Stimulated activated CD4-positive, alpha-beta T cell treated with anti-CD3 and anti-CD28 coated beads, Interleukin-2, amount 100 ng/mL, for 24 hours (primary cell): ENCODE measurements at places on chromosomes 12 and 14.

- DNase-seq: no peak
Measured at GRCh38 chr12:76002598-76003354, 28.8 kb downstream of the PHLDA1 start.

- DNase-seq: no peak
Measured at GRCh38 chr12:114767084-114767760, 83.2 kb upstream of the TBX3 start.

- DNase-seq: no peak
Measured at GRCh38 chr12:111046896-111047295, 126.5 kb upstream of the MYL2 start.

GRCh38 chr14:96536807-96537206 is 34.6 kb downstream of the PAPOLA start:
- DNase-seq: no peak

GRCh38 chr14:65976761-65977404 is 509.3 kb upstream of the CCDC196 start:
- DNase-seq: no peak

DNA sequence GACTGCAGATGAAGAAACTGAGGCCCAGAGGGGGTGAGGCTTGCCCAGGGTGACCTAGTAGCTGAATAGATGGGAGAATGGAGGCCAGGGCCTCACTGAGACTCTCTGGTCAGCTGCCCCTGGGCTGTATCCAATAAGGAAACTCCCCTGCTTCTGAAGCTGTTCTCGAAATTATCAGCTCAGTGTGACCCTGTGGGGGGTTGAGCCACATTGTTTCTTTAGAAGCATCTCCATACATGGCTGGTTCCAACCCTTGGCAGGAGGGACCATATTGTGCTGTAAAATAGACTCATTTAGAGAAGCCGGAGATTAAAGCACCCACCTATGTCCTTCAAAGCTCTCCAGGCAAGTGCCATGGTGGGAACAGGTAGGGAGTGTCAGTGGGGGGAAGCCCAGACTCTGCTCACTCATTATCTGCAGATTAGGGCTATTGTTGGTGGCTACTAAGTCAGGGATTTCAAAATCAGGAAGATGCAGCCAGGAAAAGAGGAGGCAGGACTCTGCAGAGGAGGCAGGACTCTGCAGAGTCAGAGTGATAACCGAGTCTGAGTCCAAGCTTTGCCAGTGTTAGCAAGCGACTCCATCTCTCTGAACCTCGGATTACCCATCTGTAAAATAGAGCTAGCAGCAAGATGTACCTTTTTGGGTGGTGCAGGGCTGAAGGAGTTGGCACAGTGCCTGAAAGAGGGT is 3.5 kb downstream of the SERPINA5 start:
- no peak for DNase-seq

DNA sequence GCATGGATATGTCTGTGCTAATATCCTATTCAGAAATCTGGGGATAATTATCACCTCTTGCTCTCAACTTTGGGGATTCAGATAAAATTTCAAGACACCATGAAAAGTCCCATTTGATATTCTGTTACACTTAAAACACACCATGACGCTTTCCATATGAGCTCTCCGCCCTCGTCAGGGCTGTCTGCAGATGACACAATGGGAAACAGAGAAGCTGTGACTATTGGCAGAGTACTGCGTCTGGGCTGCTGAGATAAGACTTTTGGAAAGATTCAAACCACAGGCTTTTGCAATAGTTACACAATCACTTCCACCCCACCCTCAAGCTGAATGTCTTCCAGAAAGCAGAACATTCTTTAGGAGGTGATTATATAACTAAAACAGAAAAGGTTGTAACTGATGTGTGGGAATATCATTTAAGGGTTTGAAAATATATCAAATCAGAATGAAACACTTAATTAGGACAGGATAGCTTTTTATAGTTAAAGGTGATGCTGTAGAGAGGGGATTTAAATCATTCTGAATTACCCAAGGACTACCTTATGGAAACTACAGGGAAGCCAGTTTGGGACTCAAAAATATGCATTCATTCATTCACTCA is 75.3 kb upstream of the TMPO start:
- no peak for DNase-seq

DNA sequence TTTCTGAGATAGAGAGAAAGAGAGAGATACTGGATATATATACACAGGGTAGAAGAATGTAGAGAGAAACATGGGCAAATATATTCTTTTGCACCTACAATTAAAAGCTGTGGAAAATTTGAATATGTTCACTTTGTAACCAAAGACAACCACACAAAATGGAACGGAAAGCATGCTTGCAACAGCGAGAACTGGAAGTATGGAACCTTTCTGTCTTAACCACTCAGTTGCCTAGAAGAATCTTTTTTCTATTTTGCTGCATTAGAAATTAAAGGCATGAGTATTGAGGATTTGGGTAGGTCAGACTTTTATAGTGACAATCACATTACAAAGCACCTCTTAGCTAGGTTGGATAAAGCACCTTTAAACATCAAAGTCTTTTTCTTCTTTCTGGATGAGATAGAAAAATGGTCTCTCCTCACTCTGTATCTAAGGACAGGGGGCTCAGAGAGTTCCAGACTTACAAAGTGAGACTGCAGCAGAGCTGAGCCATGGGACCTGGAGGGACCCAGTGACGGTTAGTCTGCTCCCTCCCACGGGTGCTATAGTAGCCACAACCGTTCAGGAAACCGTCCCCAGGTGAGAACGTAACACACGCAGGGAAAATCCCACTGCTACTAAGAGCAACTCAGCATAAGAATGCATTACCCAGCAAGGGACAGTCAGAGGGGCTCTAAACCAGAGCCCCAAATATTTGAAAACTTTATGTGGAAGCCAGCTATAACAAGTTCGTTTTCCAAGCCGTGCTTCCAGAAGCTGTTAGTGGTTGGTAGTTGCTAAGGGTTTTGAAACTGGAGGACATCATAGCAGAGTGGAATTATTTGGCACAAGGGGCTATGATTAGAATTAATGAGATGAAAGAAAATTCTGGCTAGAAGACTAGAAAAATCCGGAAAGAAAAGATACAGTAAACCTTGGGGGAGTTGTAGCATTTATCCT is 97.1 kb downstream of the DAD1 start:
- no peak for DNase-seq

DNA sequence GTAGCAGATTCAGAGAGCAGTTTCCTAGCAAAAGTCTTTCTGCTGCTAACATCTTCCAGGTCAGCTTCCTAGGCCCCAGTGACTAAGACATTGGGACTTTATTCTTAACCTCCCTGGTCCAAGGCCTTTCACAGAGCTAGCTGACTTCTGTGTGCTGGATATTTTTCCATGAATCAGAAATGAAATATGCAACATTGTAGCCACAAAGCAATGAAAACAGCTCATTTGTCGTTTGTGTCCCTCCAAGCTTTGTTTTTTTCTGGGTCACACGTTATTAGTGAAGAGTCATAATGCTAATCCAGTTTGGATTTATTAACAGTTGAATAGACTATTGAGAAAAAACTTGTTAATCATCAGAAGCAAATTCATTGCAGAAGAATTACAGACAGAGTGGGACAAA is 82.4 kb downstream of the ARF6 start:
- no peak for DNase-seq

DNA sequence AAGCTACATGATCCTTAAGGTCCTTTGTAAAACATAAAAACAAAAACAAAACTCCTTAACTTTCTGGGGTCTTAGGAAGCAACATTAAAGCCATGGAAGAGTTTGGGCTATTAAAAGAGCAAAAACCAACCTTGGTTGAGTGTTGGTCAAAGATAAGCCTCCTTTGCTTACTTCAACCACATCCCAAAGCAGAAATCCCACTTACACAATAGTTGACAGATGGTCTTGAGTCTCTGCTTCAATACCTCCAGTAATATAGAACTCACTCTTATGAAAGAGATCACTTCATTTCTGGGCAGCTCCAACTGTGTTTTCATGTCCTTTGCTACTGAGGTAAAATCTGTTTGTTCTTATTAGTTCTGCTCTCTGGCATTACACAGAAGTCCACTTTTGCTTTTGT is 125.8 kb downstream of the SLC38A4 start:
- DNase-seq: no peak

GRCh38 chr12:6528539-6529235 is 5.6 kb upstream of the GAPDH start:
- no peak for DNase-seq

- no peak for DNase-seq
Measured at GRCh38 chr12:43277651-43278540, 274.1 kb downstream of the ADAMTS20 start.

GRCh38 chr14:59123975-59124374 is 64.5 kb upstream of the DAAM1 start:
- no peak for DNase-seq

GRCh38 chr14:100117026-100117425 is 42.4 kb downstream of the DEGS2 start:
- DNase-seq: no peak

DNA sequence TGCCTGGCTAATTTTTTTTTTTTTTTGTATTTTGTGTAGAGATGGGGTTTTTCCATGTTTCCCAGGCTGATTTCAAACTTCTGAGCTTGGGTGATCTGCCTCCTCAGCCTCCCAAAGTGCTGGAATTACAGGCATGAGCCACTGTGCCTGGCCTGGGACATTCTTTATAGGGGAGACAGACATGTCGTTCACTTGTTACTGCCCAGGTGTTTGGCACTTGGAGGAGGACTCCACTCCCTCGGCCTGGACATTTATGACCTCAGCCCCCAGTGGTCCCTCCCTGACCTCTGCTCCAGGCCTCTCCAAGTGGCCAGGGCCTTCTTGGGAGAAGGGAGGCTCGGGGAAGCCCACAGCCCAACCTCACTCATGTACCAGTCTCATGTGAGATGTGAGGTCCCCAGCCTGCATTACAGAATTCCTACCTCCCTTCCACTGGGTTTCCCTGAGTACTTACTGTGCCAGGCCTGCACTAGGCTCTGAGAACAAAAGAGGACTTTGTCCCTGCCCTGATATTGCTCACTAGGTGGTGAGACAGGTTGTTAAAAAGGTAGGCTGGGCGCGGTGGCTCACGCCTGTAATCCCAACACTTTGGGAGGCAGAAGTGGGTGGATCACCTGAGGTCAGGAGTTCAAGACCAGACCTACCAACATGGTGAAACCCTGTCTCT is 9.7 kb upstream of the POP5 start:
- no peak for DNase-seq

DNA sequence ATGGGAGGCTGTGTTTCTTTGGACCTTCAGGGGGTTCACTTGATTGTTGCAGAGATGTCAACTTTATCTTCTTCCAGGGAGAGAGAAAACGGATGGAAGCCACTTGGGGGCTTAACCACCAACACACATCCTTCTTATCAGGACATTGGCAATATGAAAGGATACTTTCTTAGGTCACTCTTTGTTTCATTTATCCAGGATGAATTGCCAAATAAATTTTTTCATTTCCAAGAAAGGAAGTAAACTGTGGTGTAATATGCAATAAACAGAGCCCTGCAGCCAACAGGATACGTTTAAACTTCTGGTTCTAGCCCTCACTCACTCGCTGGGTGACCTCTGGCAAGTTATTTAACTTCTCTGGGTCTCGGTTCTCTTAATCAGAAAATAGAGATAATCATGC is 77.8 kb downstream of the CCDC60 start:
- DNase-seq: no peak

DNA sequence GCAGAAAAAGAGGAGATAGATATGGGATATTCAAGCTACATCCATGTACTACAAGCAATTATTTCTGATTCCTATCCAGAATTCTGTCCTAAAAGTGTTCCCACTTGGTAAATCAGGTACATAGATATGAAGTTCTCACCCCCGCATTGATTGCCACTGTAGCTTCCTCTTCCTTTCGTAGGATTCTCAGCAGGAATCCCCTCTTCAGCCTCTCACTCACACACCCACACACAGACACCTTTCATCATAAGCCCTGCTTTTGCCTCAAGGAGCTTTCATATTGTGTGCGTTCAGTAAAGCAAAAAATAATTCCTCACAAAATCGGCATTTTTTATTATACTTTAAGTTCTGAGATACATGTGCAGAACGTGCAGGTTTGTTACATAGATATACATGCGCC is 69.8 kb downstream of the ANO4 start:
- no peak for DNase-seq

- DNase-seq: peak; percentile 44
Measured at GRCh38 chr14:92352158-92352985, 29.4 kb downstream of the SLC24A4 start.

GRCh38 chr12:7116196-7116595 is 7.2 kb upstream of the C1RL start:
- DNase-seq: no peak

GRCh38 chr14:100403105-100403504 is 80.0 kb downstream of the SLC25A47 start:
- no peak for DNase-seq

DNA sequence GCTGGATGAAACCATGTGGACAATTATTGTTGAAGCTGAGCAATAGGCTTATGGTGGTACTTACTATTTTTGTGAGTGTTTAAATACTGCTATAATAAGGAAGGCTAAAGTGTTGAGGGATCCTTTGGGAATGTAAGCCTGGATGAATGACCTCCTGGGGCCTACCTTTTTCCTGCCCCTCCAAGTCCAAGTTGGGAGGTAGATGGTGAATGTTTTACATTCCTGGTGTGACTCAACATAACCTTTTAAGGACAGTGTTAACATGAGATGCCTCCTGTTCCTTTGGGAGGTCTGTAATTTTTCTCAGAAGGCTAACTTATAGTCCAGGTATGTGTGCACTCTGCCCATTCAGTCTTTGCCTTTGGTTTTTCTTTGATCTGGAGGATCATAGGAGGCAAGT is 315.9 kb downstream of the NRXN3 start:
- DNase-seq: no peak

DNA sequence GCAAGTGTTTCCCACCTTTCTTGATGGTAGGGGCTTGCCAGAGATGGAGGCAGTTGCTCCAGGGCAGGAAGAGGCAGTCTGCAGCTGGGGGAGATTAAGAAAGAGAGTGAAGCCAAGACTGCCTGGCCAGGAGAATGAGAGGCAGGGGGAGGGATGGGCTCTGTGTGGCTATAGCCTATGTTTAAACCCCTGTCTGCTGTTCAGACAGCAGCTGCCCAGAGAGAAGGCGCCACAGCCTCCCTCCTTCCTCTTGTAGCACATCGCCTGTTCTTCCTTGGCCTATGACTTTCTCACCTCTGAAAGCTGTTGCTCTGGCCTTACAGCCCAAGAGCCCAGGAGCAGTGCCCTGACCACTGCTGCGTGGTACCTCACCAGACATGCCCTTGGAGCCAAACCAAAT is 61.7 kb downstream of the EMP1 start:
- DNase-seq: no peak

- no peak for DNase-seq
Measured at GRCh38 chr12:96051756-96052485, 16.5 kb upstream of the LTA4H start.

DNA sequence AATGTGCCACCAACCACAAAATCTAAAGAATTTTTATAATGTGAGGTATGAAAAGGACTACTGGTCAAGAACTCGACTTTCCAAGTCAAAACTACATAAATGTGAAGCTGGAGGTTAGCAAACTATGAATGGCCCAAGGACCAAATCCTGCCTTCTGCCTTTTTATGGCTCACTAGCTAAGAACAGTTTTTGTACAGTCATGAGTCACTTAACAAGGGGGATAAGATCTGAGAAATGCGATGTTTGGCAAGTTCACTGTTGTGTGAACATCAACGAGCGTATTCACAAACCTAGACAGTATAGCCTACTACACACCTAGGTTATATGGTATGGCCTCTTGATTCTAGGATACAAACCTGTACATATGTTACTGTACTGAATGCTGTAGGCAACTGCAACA is 28.2 kb downstream of the FERMT2 start:
- no peak for DNase-seq

- DNase-seq: no peak
Measured at GRCh38 chr12:15428632-15429031, 106.3 kb downstream of the PTPRO start.
